Choroid plexus epithelial cell (primary cell): ENCODE measurements at places on chromosomes 5 and 9.

DNA sequence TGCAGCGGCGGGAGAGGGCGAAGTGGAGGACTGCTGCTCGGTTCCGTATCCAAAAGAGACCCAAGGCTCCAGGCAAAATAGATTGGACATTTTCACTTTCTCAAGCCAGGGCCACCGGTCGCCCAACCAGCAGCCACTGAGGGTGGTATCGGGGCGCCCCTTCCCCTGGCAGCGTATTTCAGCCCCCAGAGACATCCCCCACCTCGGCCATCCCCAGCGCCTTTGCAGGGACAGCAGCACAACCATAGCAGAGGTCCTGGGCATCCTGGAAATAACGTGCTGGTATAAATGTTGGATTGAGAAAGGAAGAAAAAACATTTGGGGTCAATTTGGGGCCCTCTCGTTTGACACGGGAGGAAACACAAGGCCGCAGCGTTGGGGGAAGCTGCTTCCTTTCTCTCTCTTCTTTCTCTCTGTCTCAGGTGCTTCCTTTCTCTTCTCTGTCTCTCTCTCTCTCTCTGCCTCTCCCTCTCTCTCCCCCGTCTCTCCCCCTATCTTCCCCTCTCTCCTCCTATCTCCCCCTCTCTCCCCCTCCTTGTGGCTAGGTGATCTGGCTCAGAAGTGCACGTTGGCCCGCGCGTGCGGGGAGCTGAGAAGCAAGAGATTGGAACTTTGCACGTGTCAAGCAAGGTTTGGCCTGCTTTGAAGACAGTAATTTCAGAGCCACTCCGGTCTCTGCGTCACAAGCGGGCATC, 624 bp upstream of the RETREG1 start:
- no peak for DNase-seq

GRCh38 chr9:133375116-133375723, 640 bp downstream of the SURF4 start:
- peak; percentile 51 for DNase-seq

GRCh38 chr5:37791321-37791720, 48.5 kb downstream of the GDNF start:
- DNase-seq, result no peak

DNA sequence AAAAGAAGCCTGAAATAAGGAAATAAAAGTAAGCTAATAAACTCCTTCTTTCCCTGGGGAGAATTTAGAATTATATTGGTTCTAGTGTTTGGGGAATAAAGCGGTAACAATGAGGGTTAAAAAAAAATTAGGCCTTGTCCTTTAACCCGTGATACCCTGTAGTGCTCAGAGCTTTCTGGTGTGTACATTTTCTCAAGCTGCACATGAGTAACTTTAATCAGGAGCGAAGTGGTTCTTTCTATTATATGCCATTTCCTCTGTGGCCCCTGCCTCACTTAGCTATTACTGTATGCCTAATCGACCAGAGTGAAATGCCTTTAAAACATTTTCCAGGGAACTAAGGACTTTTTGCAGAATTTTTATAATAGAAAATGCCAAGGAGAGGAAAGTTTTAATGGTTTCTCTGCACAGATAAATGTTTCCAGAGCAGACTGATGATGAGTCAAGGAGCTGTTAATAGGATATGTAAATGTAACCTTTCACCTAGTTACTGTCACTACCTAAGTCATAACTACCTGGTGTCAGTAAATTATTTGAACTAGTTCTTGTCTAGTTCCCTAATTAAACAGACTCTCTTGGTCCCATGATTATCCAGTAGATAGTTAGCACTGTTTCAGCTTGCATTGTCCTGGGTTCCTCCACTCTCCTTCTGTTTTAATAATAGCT, 7.6 kb downstream of the PAM start:
- no peak for DNase-seq

- peak; percentile 36 for DNase-seq
Measured at GRCh38 chr5:14700478-14701436, 36.2 kb downstream of the OTULIN start.

DNA sequence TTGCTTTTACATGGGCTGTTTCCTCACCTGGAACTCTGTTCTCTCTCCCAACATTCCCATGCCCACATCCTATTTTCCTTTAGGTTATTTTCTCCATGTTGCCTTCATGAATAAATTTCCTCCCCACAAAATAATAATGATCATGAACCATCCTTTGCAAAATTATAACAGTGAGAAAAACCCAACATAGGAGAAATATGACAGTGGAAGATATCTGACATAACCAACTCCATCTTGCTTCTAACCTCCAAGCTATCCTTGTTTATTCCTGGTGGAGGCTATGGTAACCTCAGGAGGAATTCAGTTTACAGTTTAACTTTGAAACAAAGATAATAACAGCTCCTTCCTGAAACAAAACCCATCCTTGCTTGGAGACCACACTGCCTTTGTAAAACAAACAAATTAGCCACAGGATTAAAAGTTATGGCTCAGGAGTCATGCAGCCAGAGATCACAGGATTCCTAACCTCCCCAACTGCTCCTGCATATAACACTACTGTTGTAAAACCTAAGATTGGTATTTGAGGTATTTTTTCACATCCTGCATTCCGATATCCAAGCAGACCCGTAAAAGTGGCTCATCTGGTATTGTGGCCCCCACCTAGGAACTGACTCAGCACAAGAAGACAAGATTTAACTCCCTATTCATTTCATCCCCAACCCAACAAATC, 212.4 kb downstream of the TRIM32 start:
- peak; percentile 30 for DNase-seq

DNA sequence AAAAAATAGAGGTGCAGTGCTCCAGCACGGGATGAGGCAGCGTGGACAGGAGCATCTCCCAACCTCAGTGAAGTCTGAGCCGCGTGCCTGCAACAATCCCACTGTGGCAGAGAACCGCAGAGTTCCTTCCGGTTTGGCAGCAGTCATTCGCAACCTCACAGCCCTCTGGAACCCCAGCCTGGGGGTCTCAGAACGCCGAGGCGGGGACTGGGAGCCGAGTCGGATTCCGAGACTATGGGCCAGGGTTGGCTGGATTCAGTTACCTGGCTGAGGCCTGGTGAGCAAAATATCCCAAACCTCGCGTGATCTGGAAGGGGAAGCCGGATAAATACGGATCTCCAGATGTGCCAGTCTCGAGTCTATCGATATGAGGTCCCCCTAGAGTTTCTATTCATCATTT, 27.0 kb downstream of the CDKN2A start:
- no peak for DNase-seq

DNA sequence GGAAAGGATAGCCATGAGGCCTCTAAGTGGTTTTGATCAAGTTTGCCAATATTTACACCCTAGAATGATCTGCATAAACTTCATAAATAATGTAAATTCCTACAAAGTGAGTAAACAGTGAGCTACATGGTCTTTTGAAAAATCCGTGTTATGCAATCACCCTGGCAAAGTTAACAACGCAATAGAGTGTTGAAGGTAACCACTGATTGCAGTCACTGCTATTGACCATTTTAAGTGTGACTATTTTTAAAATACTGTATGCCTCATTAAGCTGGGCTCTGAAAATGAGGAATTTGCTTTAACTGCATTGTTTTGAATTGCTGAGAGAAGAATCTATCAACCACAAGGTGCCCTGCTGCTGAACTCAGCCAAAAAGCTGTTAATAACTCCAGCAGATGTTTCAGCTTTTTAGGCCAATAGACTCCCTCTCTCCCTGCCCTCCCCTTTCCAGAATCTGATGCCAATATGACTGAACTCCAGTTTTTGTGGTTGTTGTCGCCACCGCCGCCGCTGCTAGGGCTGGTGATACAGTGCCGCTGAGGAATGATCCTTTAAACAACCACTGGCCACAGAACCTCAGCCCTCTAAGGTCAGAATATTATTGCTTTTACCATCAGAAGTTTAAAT, 35.3 kb upstream of the SMARCA2 start:
- peak; percentile 29 for DNase-seq

DNA sequence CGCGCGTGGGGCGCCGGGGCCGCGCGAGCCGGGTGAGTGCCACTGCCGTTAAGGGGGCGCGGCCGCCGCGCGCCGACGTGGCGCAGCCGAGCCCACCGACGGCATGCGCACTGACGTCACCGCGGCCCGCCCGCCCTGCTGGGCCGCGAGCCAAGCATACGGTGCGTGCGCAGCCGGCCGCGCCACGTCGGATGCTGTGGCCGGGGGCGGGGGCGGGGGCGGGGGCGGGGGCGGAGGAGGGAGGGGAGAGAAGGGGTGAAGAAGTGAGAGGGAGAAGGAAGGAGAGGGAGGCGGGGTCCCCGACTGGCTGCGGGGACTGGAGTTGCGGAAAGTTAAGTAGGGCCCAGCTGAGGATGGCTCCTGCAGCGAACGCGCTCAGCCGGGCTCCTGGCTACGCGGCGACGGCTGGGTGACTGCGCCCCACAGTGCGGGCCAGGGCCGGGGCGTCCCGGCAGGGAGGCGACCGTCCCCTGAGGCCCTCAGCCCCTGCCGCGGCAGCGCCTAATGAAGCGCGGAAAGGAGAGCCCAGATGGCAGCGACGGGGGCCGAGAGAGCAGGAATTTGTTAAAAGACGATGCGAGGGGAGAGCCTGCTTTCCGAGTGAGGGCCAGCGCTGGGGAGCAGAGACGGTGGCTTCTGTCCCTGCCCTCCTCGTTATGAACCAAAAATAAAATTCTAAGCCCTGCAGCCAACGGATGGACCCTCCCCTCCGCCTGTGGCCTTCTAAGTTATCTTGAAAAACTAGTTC, at the start of gene DAP:
Gene DAP, minus strand, starts transcription at position 50 of the 748 bp plus-strand sequence. CDS start 166 bp downstream, outside the sequence.
- DNase-seq, result peak; percentile 91

- DNase-seq, result no peak
Measured at GRCh38 chr9:73138516-73138915, 13.1 kb upstream of the ANXA1 start.

GRCh38 chr9:96667363-96667728, 12.2 kb upstream of the PRXL2C start:
- DNase-seq, result no peak

DNA sequence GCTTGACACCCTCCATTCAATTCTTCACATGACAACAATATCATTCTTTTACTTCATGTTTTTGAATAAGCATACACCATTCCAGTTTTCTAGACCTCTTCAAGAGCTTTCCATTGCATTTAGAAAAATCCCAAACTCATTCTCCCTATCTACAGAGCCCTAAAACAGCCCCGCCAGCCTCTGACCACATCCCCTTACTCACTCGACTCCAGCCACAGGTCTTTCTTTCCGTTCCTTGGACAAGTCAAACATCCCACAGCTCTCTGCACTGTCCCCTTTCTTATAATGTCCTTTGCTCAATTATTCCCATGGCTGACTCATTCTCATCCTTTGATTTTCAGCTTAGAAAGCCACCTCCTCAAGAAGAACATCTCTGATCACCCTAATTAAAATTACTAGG, 38.2 kb downstream of the TTC39B start:
- no peak for DNase-seq

GRCh38 chr5:14008819-14009311, 64.4 kb upstream of the DNAH5 start:
- peak; percentile 26 for DNase-seq

DNA sequence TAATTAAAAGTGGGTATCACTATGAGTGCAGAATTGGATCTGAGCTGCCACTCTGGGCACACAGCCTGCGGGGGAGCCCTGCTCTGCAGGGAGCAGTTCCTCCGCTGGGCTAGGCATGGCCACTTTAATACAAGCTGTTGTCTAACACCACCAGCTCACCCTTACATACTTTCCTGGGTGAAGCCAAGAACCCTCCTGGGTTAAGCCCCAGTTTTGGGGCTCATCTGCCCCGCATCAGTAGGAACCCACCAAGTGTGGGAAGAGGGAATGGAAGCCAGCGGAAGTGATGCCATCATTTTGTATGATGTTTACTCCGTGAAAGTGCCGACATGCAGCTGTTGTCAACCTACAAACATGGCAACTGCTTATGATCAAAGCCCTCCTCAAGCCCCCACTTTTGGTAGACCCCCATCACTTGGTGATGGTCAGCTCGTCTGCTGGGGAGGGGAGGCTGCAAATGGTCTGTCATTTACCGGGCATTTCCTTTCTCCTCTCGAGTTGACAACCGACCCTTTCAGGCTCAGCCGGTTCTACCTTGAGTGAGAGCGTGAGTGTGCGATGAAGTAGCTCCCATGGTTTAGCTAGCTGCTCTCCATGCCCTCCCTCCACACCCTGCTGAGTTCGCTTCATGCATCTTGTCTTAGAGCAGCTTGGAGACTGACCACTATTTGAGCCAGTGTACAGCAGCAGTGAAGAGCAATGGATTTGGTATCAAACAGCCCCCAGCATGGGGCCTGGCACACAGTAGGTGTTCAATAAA, 95.3 kb upstream of the IER5L start:
- DNase-seq, result no peak

GRCh38 chr9:98958271-98958984, 14.7 kb downstream of the COL15A1 start:
- peak; percentile 67 for DNase-seq

GRCh38 chr9:121874524-121874923, 218.6 kb downstream of the TTLL11 start:
- no peak for DNase-seq

DNA sequence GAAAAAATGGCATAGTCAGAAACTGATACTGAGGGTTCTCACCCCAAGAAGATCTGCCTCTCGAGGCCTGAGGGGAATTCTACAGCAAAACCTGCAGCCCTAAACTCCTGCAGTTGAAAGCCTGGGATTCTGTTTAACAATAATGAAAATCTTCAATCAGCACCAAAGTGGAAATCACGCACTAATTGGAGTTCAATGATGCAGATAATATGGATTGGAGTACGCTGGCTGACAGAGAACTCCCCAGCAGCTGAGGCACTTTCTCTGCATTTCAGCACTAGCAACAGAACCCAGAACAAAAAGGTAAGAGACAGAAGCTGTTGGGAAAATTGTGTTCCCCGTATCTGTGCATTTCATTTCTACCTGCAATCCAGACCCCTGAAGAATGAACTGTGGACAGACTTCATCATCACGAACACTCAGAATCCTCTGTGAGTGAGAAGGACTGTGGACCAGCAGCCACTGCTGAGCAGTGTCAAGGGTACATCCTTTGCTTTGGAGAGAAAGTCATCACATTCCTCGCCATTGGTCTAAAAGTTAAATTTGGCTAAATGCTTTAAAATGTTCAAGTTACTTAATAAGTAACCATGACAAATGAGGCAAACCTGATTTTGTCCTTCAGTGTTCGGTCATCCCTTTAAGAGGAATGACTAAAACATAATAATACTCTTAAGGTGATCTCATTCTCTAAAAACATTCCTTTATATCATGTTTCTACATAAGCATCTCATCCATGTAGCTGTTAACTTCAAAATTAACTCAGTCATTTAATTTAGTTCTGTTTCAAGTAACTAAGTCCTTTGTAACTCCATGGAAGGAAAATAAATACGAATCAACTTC, 126.1 kb downstream of the GAS1 start:
- DNase-seq, result peak; percentile 18
